ENCODE measurements at places on chromosomes 7 and 10. TPM values are rescaled to one million over a fixed set of nuclear protein-coding genes. Genes with fewer than 3 reads are reported as not detected.

The ATE1 gene
- 23.1 TPM for total RNA-seq

DNA sequence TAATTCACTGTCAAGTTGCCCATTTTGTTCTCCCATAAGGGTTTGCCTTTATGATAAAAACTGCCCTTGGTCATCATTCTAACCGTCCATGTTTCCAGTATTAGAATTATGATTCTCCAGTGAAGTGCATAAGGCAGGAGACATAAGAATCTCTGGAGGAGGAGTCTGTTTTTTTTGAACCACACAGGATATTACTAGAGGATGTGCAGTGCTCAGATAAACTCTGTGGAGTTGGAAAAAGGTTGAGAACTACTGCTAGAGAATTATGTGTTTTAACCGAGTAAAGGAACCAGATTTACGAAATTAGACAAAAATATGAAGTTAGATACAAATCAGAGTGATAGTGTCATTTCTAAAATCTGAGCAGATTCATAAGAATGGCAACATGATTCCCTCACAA, 40.5 kb downstream of the MDFIC start:
- no peak for DNase-seq

GRCh38 chr7:57789130-57789529, 339.2 kb downstream of the ZNF716 start:
- DNase-seq: no peak

GRCh38 chr10:103985726-103986125, 18.8 kb downstream of the SLK start:
- no peak for DNase-seq

- DNase-seq: peak; percentile 51
Measured at GRCh38 chr10:119655566-119656001, 4.4 kb downstream of the BAG3 start.

DNA sequence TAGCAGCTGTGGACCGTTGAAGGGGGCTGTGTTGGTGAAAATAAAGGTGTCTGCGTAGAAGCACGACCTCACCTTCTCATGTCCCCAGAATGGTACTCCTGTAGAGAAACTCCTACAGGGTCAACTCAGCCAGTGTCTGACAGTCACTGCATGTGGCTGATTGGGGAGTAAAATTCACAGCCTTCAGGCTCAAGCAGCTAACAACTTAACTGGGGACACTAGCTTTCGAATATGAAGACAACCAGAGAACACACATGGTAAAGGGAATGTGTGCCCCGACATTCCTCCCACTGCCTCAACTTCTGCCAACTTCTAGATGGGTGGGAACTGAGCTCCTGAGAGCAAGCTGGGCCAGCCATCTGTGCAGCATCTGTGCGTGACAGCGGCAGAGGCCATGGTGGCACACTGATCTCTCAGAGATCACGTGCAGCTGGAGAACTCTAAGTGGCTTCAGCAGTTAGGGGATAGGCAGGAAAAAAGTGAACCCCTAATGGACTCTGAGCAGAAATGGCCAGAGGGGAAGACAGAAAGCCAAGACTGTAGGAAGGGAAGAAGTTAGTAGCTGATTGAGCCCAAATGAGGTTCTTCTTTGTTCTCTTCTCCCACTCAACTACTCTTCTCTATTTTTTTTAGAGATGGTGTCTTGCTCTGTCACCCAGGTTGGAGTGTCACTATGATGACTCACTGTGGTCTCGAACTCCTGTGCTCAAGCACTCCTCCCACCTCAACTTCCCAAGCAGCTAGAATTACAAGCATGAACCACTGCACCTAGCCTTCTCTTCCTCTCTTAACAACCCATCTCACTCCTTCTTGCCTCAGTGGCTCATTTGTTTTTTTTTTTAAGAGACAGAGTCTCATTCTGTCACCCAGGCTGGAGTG, 280.8 kb downstream of the ZEB1 start:
- no peak for DNase-seq

- DNase-seq: no peak
Measured at GRCh38 chr7:1461646-1462375, 2.5 kb upstream of the MICALL2 start.

DNA sequence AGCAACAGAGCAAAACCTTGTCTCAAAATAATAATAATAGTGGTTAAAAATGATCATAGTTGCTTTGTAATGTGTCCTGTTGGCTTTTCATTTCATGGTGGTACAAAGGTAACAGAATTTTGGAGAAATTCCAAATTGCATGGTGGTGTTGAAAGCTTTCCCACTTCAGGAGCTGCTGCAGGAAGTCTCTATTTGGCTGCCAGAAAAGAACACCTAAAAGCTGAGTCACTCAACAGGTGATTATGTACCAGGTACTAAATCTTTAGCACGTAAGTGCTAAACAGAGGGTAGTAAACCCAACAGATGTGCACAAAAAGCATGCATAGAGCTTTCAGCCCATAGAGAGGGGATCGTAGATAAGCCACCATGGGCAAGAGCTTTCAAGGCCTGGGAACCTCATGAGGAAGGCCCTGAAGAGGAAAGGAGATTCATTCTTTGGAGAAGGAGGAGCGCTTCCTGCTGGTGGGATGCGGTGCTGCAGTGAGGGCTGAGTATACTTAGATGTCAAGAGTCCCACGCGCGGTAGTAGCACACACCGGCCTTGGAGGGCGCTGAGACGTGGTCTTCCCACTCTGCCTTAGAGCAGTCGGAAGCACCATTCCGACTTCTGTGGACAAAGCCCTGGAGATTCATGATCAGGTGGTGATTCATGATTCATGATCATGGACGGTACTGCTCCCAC, 118.7 kb downstream of the RALA start:
- peak; percentile 40 for DNase-seq

The SHTN1 gene
- total RNA-seq: 0.40 TPM

GRCh38 chr10:22710139-22710745, 4.1 kb downstream of the PIP4K2A start:
- no peak for DNase-seq

- no peak for DNase-seq
Measured at GRCh38 chr10:27912231-27912630, 86.6 kb downstream of the ODAD2 start.

GRCh38 chr7:506921-507622, 12.6 kb downstream of the PDGFA start:
- DNase-seq: no peak

GRCh38 chr7:99395616-99396327, 12.6 kb downstream of the PDAP1 start:
- no peak for DNase-seq

Data from activated CD4-positive, alpha-beta T cell treated with anti-CD3 and anti-CD28 coated beads, Interleukin-2, amount 10 ng/mL, durations not matched to agents 7 days and 5 days (primary cell).